ENCODE measurements at places on chromosomes 6 and 20.

DNA sequence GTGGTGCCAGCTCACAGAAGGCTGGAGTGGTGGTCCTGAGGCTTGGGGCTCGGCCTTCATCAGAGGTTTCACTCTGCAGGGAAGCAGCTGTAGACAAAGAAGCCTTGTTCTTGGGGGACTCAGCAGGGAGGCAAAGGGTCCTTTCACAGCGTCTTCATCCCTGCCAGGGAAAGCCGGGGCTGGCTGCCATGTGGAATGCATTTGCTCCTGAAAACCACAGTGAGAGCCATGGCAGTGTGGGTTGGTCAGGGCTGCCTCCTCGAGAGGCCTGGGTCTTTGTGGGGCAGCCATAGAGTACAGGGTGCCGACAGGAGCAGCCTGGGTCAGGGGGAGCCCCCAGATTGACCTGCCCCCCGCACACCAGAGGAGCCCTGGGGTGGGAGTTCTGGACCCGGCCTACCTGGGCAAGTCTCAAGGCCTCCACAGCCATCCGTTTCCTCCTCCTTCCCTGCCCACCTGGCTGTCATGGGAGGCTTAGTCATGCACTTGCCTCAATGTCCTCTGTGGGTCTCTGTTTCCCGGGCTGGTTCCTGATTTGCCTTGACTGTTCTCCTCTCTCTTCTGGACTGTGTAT is 144.0 kb downstream of the CDC5L start:
- DNase-seq: no peak

DNA sequence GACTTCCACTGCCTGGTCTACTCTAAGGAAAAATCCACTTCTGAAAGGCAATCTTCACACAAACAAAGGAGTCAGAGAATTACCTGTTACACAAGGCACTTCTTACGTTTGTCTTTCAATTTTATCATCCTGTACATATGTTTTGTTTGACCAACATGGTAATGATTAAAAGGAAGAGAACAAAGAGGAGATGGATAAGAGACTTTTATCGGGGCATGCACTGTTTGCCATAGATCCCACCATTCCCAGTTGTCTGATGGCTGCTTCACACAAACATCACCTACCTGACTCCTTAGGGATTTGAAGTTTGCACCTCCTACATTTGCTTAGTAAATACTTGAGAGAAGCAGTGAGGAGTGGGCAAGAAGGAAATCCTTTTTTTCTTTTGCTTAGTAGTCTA is 87.1 kb downstream of the BFSP1 start:
- DNase-seq: no peak

- no peak for DNase-seq
Observed at GRCh38 chr6:56756219-56756789, 113.6 kb upstream of the DST start.

- no peak for DNase-seq
Observed at GRCh38 chr6:142331601-142332000, 29.8 kb downstream of the ADGRG6 start.

GRCh38 chr6:140175486-140175885 is 801.0 kb upstream of the CITED2 start:
- no peak for DNase-seq

DNA sequence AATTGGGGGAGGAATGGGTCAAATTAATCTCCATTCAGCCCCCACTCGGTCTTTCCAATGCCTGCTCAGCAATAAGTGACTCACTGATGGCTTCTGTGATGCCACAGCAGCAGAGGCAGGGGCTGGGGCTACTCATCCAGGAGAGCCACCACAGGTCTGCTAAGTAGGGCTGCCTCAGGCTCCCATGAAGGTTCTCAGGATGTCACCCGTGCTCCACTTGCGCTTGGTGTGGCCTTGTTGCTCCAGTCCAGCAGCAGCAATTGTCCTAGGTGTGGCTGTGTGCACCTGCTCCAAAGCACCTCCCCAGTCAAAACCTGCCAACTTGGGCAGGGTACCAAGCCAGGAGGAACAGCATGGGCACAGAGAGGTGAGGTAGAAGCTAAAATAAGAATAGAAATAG is 627 bp upstream of the LY6G6C start:
- no peak for DNase-seq

- no peak for DNase-seq
Observed at GRCh38 chr6:63563235-63563634, 9.0 kb upstream of the LOC128125822 start.
